NCI-H187 treated with DMSO at 0.1 percent for 48 hours (cell line): ENCODE measurements at places on chromosomes 2 and 18.

DNA sequence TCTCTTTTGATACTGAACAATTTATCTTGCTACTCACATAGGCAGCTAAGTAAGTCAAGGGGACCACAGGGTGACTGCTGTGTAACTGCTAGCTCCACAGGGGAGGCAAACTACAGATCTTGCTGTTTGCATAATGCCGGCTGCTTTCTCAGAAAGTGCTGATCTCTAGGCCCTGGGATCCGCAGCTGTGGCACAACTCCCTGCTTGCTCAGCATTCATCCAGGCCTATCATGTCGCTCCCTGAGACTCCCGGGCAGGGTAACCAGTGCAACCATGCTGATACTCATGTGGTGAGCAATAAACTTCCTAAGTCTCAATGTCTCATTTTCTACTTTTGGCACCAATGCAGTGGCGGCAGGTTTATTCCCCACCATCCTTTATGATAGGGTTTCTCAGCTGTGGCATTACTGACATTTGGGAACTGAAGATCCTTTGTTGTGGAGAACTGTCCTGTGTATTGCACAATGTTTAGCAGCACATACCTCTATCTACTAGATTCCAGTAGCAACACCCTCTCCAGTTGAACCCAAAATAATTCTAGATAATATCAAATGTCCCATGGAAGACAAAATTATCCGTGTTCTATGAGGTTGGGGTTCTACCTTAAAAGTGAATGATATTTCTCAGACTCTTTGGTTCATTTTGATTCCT lies 1101.3 kb downstream of the LRP1B start:
- DNase-seq = no peak

GRCh38 chr2:224576088-224576715 lies 9.0 kb downstream of the CUL3 start:
- no peak for DNase-seq

GRCh38 chr2:229718057-229718456 lies 3.7 kb upstream of the DNER start:
- no peak for DNase-seq

DNA sequence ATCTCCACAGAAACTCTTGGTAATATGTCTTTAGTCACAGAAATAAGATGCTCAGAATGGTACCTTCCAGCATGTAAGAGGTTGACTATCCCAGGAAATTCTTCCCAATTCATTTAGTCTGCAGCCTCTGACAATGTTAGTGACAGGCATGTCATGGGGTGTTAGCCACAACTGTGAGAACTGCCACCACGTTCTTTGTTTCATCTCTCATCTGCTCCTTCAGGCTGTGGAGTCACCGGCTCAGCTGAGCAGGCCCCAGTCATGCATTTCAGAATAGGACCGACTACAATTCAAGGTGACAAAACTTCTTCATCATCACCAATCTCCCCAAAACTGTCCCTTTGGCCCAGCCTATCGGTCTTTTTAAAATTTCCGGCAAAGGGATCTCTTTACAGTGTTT lies 167.5 kb downstream of the AKAIN1 start:
- DNase-seq = no peak

DNA sequence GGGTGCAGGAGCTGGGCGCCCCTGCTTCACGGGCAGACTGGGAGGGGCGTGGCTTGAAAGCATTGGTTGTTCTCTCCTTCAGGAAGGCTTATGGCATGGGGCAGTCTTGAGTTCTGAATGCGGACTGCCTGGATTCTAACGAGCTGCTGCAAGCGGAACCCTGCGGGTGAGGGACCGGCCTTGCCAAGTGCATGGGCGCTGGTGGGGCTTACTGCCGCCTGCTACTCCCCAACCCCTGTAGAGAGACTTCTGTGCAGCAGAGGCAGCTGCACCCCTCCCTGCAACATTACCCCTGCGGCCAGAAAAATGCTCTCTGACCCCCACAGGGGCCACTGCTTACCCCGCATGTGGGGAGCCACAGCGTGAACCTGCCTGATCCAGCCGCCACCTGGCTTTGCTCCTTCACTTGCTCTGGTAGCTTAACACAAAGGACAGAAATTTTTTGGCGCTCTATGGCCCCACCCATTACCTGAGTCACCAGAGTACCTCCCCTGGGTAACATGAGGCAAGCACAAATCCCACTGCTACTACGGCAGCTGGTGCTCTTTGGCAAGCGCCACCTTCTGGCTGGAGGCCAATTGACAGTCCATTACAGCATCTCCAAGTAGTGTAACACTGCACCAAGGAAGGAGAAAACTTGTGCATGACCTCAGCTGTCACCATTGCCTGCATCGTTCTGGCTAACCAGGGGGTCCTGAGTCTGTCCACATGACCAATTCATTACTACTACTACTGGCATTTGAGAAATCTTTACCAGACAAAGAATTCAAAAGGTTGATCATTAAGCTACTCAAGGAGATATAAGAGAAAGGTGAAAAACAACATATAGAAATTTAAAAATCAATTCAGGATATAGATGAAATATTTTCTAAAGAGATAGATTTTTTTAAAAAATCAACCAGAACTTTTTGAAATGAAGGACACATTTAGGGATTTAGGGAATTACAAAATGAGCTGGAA lies 35.4 kb downstream of the MYL12B start:
- DNase-seq = no peak
